AG04449 (cell line): ENCODE measurements at places on chromosomes 12 and 14.
A peak's percentile ranks its signal among the peaks of the same experiment; 100 is the strongest.

GRCh38 chr12:51409846-51410245, 14.8 kb upstream of the SLC4A8 start:
- no peak for DNase-seq

DNA sequence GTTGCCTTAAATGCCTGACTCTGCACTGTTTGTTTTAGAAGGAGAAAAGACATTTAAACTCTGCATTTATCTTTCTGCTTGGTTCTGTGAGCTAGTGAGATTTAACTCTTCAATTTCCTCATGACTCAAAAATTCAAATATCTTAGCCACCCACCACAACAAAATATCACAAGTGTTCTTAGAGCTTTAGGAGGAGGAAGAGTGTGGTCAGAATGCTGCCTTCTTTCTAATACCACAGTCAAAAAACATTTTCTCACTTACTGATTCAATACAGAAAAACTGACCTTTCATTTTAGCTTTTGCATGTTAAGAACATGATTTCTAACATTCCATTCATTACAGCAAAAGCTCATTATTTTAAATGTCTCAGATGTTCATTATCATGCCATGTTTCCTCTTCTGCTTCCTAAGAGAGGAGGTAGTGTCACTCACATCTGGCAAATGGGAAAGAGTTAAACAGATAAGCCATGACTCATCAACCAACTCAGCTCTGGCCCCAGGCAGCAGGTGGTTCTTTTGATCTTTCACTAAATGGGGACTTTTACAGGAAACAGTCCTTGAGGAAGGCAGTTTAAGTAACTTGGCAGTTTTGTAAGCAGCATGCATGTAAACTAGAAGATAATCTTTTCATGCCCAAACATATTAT, 56.4 kb upstream of the RNU6-8 start:
- DNase-seq: no peak

- no peak for DNase-seq
These were observed 6.0 kb upstream of the SLC6A12 start for GRCh38 chr12:219891-220352.

GRCh38 chr12:105696-106095, 39.1 kb downstream of the IQSEC3 start:
- DNase-seq: no peak

- DNase-seq: peak; percentile 96
These were observed 220.6 kb upstream of the RGS6 start for GRCh38 chr14:71711619-71712018.

DNA sequence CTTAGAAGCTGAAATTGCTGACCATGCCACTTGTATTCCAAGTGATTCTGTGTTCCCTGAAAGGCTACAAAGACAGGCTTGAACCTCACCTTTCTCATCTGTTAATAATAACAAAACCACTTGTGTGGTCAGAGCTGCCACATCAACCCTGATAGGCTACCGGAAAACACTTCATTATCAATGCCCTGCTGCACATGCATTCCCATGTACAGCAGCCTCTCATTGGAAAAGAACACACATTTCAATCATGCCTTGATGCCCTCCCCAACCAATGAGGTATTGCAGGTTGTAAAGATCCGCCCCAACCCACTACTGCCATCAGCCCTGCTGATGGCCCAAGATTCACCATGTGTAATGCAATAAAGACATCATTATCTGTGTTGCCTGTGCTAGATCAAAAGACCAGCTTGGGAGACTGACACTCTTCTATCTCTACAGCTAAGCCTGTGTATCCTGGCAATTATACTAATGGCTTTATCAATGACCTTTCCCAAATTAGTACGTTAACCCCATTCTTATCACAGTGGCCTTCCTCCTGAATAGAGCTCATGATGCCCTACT, 2.8 kb downstream of the GPR19 start:
- no peak for DNase-seq

DNA sequence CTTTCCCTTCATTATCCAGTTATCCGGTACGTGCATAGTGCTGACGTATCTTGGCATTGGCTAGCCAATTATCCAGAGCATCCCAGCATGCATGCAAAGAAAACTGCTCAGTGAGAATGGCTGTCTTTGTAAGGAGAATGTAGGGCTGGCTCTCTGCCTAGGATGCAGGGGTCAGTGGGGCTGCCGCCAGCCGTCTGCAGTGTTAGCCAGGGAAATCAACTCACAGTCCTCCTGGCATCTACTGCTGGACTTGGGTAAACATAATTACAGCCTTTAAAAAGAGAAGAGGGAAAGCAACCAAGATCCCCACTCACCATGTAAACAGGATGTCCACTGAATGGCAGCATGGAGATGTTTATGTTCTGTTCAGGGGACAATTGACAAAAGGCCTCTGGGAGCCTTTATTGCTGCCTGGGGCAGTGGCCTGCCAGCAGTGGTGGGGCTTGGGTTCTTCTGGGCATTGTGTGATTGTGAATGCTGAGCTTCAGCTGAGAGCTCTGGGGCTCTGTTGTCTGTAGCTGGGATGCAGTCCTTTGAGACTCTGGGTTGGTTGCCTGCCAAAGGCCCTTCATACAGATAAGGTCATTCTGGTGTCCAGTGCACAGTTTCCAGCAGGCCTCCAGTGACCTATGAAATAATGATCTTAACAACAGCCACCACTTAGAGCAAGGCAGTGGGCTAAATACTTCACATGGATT, 121.8 kb downstream of the TBC1D30 start:
- no peak for DNase-seq
